Stimulated activated CD8-positive, alpha-beta memory T cell treated with anti-CD3 and anti-CD28 coated beads, Interleukin-4, amount 100 ng/mL, for 4 hours (primary cell): ENCODE measurements at places on chromosomes 6 and 20.

- no peak for DNase-seq
These were observed 708 bp downstream of the NRN1 start for GRCh38 chr6:6006006-6006427.

GRCh38 chr6:5172897-5173474 lies 87.8 kb downstream of the LYRM4 start:
- no peak for DNase-seq

DNA sequence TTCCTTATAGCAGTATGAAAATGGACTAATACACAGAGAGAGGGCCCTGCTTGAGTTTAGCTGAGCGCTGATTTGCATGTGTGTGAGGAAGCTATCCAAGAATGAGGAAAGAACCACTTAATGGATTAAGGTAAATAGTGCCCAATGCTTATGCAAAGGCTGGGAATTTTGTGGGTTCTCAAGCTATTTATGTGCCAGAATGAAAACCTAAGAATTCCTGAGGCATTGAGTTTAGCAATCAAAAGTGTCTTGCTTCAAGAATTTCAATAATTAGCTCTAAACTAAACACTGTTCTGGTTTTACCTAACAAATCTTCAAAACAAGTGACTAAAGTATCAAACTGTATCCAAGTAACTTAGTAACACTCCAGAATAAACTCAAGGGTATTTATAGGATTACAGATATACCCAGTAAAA lies 7.0 kb upstream of the OR14J1 start:
- no peak for DNase-seq

DNA sequence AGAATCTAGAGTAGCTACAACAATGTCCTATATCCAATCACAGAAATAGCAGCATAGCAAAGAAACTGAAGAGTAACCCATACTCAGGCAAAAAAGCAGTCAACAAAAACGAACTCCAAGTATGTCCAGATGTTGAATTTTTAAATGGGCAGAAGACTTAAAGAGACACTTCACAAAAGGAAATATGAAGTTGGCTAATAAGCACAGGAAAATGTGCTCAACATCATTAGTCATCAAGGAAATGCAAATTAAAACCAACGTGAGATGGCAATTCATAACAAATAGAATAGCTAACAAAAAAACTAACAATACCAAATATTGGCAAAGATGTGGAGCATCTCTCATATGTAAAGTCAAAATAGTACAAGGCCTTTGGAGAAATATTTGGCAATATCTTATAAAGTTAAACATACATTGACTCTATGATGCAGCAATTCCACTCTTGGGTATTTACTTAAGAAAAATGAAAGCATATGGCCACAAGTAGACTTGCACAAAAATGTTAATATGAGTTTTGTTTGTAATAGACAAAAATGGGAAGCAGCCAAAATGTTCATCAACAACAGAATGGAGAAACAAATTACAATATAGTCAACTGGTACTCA lies 37.7 kb downstream of the FRK start:
- DNase-seq = no peak

DNA sequence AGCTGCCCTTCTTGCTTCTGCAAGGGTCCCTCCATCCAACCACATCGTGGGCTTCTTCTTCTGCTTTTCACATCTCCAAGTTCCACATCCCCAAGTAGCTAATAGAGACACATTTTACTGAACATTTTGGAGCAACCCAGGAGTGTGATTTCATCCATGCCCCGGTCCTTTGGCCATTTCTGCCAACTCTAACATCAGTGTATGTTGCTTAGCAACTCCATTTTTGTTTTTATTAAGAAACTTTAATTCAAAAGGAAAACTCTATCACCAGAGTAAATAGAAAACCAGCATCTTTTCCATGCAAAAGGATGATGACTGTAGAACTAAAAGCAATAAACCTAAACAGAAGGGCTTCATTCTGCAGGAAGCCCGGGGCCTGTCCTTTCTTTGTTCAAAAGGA lies 32.7 kb upstream of the SULF2 start:
- DNase-seq = no peak

GRCh38 chr6:84057908-84058307 lies 24.3 kb downstream of the MRAP2 start:
- no peak for DNase-seq

GRCh38 chr20:54205450-54205849 lies 2.4 kb upstream of the PFDN4 start:
- no peak for DNase-seq

- no peak for DNase-seq
These were observed 118.4 kb downstream of the JPH2 start for GRCh38 chr20:44068316-44069201.

- DNase-seq = no peak
These were observed 149.7 kb downstream of the MRPL14 start for GRCh38 chr6:43977404-43978111.

GRCh38 chr6:46642928-46643751 lies 9.5 kb downstream of the CYP39A1 start:
- DNase-seq = no peak

GRCh38 chr6:43695967-43696291 lies 8.3 kb upstream of the MRPS18A start:
- no peak for DNase-seq

- DNase-seq = no peak
These were observed 383.8 kb downstream of the TFAP2A start for GRCh38 chr6:10030942-10031537.

GRCh38 chr6:79731471-79731870 lies 100.3 kb downstream of the SH3BGRL2 start:
- DNase-seq = no peak

DNA sequence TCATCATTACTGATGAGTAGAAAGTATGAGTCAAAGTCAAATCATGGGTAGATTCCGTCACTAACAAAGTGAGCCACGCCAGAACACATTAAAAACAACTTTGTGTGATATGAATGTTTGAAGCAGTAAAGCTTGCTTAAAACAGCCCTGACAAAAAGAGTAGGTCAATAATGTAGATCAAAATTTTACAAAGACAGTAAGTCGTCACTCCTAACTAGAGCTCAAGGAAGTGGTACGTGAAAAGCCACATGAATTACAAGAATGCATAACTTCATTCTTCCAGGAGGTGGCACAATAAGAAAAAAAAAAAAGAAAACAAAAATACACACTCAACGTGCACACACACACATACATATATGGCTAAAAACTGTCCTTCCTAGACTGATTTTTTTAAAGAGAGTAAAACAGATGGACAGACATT lies 69.9 kb downstream of the HACE1 start:
- no peak for DNase-seq

GRCh38 chr20:49496043-49496442 lies 13.6 kb upstream of the KCNB1 start:
- DNase-seq = no peak

DNA sequence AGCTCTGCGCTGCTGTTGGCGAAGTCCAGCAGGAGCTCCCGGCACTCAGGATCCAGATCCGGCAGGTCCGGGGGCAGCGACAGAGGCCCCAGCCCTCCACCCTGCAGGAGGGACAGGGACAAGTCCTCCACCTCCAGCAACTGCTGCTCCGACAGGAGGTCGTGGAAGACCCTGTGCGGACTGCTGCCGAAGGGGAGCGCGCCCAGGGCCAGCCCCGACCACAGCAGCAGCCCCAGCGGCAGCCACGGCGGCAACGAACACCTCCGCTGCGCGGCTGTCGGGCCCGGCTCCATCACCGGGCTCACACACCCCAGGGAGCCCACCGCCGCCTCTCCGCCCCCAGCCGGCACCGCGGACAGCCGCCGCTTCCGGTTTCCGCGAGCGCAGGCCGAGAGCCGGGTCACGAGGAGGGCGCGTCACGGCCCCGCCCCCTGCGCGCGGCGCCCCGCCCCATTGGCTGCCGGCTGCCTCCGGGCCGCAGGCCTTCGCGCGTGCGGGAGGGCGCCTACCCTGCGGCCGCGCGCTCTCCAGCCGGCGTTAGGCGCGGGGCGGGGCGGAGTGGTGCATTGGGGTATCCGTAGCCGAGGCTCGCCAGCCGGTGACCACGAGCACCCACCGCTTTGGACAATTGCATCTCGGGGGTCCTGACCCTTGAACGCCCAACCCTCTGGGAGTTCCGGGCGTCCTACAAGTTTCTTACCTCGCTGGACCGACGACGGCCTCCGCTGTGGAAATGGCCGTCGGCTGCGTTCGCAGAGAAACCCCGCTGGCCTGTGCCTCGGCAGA lies at the start of gene OSTM1:
Gene OSTM1, minus strand, starts transcription at position 383 of the 786 bp plus-strand sequence. Its CDS starts 90 bp downstream, at position 293.
- peak; percentile 76 for DNase-seq

- no peak for DNase-seq
These were observed 29.8 kb downstream of the SLC13A3 start for GRCh38 chr20:46621492-46621891.

DNA sequence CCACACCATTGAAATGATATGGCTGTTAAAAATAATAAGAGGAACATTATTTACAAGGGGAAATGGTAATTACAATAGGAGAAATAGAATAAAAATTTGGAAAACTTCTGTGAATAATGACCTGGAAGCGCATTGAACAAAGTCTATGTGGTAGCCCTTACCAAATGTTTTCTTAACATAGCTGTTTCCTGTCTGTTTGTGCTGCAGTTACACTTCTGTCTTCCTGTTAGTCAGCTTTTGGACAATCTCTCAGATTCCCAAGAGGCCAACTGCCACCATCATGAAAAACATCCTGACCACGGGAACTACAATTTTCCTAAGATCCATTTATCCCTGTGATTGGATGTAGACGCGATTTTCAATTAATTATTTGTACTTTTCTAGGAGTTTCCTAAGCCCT lies 754.4 kb upstream of the MARCKS start:
- no peak for DNase-seq

GRCh38 chr20:57869291-57869950 lies 159.6 kb upstream of the PMEPA1 start:
- no peak for DNase-seq

GRCh38 chr6:159754959-159755914 lies 6.6 kb upstream of the ACAT2 start:
- DNase-seq = no peak

- no peak for DNase-seq
These were observed 19.5 kb downstream of the KIF25 start for GRCh38 chr6:168016721-168017525.

GRCh38 chr6:45663251-45664221 lies 285.8 kb upstream of the SUPT3H start:
- no peak for DNase-seq

- DNase-seq = no peak
These were observed 17.5 kb downstream of the TGM3 start for GRCh38 chr20:2313316-2313715.

- DNase-seq = no peak
These were observed 100.3 kb upstream of the TNFAIP3 start for GRCh38 chr6:137766596-137767370.

- DNase-seq = no peak
These were observed 153.0 kb downstream of the CEBPB start for GRCh38 chr20:50343490-50344179.

DNA sequence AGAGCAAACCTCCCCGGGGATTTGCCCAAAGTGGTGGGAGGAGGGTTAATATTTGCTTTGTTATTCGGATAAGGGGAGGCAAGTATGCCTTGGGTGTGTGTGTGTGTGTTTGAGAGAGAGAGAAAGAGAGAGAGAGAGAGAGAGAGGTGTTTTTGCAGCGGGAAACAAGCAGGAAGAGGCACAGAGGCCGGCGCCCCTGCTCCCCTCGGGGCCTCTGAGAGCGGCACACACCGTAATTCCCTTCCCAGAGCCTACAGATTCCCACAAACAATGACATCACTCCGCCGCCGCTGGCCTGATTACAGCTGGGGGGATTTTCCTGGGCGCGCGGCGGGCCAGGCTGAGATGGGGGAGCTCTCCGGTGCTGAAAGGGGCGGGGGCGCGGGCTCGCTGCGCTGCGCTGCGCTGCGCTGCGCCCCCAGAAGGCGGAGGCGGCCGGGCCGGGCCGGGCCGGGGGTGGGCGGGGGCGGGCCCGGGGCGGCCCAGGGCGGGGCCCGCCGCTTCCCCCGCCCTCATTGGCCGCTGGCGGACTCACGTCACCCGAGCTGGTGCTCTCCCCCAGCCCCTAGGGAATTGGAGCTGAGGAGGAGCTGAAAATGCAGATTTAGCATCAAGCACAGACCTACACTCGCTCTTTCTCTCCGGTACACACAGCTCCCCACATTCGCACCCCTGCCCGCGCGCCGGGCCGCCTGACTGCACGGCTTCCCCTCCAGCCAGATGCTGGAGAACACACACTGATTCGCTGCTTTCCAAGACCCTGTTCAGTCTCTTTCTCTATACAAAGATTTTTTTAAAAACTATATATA lies at the start of gene PCSK2:
Gene PCSK2, plus strand, starts transcription at position 631 of the 809 bp plus-strand sequence. CDS start 266 bp downstream, outside the sequence.
- DNase-seq = no peak

DNA sequence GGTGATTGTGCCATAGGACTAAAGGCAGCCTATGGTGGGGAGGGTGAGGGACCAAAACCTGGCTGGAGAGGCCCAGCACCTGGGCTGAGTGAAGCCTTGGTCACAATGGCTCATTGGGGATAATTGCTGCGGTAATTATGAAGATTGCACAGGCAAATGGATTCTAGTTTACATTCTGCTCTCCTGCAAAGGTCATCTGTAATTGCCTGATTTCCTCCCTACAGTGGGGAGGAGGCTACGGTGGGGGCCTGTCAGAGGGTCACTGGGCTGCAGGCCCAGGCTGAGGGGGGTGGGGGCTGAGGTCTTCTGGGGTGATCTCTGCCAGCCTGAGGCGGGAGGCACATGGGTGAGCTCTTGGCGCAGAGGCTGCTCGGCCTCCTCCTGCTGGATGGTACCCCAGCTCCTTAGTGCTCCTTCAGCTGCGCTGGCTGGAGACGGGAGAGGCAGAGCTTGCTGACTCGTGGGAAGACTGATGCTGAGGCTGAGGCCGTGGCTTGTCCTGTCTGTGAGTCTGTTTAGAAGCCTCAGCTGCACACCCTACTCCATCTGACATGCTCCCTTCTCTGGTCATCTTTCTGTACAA lies 30.3 kb downstream of the PACSIN1 start:
- DNase-seq = no peak

DNA sequence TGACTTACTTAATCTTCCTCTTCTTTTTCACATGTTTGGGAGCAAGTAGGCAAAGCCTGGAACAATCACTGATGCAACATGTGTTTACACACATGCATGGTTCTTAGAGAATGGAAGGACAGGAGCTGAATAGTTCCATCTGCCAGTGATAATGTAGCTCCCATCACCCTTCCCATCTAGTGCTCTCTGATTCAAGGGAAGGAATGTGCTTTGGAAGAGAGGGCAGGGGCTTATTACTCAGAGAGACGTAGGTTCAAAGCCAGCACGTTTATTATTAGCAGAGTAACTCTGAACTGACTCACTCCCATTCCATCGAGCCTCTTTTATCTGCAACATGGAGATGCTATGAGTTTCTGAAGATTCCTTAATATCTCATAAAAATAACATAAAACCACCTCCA lies 211.9 kb downstream of the GMPR start:
- no peak for DNase-seq

DNA sequence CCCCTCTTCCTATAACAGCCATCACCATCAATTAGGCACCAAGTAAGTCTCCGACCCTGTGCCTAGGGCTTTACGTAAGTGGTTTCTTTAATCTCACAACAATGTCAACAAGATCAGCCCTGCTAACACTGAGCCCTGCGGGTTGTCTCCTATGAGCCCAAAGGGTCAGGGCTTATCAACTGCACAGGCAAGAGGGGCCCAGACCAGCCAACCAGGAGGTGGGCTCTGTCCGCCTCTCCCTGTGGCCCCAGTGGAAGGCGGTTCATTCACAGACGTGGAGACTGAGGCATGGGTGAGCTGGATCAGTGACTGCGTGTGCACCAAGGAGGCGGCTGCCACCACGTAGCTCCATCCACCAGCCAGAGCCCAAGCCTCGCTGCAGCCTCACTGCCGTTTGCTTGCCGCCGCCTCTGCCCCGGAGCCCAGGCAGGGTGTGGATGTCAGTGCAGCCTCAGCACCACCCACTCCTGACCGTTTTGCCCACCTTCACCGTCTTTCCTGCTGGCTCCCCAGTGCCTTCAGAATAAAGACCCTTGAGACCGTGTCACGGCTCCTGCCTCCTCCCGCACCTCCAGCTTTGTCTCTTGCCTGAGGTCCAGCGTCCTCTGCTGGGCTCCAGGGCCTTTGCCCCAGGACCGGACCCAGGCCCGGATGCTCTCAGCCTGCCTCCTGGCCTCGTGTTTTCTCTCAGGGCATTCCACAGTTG lies 78.7 kb downstream of the DLL1 start:
- DNase-seq = no peak
